ENCODE measurements at places on chromosomes 12 and 14.

DNA sequence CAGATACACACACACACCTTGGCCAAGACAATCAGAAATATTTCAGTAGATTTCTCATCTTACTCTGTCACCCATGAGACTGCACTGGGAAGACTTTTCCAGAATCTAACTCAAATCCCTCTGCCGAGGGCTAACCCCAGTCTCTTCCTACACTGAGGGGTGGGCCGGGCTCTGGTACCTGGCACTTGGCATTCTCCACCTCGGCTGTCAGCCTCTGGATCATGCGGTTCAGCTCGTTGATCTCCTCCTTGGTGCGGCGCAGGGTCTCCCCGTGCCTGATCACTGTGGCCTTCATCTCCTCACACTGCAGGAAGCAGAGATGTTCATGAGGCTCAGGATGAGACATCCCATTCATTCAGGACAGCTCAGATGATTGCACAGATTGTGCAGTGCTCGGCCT is 4.9 kb downstream of the KRT83 start:
- no peak for DNase-seq

DNA sequence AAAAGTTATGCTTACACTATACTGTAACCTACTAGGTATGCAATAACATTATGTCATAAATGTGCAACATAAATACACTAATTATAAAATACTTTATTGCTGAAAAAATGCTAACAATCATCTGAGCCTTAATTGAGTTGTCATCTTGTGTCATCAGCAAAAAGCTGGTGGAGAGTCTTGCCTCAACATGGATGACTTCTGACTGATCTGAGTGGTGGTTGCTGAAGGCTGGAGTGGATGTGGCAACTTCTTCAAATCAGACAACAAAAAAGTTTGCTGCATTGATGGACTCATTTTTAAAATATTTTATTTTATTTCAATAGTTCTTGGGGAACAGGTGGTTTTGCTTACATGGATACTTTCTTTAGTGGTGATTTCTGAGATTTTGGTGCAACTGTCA is 93.9 kb upstream of the AMN1 start:
- no peak for DNase-seq

DNA sequence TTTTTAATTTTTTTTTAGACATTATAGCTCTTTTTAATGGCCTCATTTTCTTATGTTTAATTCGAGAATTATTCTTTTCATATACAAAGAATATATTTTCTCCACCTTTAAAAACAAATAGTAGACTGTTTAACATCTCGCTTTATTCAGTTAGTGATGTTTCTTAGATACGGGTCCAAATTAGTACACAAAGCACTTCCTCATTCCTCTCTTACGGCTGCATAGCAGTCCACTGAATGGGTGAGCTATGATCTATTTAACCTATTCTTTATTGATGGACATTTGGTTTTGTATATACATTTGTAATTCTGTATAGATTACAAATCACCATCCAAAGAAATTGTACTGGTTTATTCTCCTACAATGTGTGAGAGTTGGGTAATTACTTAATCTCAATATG is 8.3 kb upstream of the GPR162 start:
- no peak for DNase-seq

DNA sequence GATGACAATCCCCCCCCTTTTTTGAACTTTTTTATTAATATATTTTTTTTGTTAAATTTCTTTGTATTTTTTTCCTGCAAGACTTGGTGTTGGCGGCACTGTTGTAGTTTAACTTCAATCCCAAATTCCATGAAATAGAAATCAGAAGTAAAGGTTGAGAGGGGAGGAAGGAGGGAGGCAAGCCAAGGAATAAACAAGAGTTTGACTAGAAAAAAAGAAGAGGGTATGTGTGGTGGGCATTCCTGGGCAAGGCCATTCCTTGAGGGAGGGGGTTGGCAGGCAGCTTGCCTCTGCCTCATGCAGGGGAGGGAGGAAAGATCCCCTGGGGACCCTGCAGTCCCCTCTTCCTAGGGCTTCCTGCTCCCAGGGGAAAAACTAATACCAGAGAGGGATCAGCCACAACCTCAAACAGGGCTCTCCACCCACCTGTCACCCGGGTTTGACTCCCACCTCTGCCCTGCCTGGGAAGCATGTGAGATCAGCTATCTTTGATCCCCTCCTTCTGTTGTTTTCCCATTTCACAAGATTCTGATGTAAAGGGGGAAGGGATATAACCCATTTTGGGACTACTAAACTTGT is 519 bp upstream of the AP1G2 start:
- DNase-seq = no peak

GRCh38 chr12:69241438-69242092 is 2.2 kb downstream of the CPSF6 start:
- DNase-seq = no peak

GRCh38 chr14:64467101-64467500 is 1.8 kb downstream of the AKAP5 start:
- no peak for DNase-seq

- DNase-seq = no peak
These were observed 133.5 kb downstream of the FOXN3 start for GRCh38 chr14:89283327-89284060.

- no peak for DNase-seq
These were observed 180.2 kb upstream of the MYL2 start for GRCh38 chr12:111100554-111100953.

DNA sequence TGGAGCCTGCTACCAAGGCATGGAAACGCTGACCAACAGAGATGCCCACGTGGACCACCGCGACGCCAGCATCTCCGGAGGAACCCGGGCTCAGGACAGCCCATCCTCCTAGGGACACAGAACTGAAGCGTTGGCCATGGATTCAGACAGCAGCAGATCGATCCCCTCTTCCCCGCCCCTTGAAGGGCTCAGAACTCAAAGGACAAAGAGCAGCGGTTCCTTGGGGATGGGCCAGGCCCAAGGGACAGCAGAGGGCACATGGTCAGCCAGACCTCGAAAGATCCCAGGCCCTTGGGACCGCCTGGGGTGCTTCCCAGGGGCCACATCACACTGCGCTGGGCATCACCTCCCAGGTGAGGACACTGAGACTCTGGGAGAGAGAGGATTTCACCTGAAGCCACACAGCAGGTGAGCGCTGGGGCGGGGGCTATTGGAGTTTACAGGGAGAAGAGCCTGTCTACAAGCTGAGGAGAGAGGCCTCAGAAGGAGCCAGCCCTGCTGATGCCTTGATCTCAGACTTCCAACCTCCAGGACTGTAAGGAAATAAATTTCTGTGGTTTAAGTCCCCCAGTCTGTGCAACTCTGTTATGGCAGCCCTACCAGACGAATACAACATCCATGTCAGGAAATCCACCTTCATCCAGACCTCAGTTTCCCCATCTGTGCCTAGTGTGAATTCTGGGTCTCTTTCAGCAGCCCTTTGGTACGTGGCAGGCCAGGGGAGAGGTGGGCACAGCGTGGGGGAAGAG is 49.4 kb downstream of the CCNK start:
- no peak for DNase-seq

DNA sequence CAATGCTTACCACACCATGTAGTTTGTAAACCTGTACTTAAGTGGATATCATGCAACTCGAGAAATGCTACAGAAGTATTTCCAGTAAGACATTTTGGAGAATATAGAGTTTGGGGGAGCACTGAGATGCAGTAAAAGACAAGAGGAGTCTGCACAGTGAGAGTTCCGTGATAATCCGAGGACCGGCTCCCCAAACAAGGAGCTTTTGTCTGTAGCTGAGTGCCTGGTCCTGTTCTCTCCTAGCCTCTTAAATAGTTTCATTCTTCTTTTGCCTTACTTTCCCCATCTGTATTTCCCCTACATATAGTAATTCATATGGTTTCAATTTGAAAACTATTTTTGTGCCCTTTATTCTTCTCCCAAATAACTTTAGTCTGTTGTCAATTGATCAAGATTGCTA is 364.1 kb downstream of the EGLN3 start:
- no peak for DNase-seq

DNA sequence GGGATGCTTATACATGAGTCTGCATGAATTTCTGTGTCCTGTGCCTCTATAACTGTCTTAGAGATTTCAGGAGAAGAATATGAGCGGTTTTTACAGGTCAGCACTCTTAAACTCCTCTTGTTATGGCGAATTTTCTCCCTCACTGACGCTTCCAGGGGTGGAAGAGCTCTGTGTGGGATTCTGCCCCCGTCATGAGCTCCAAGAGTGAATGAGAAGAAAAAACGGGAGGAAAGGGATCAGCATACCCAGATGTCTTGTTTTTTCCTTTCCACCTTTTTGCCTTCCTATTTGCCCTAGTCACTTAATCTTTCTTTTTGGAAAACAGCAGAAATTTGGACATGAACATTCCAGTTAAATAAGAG is 651 bp downstream of the PFKM start:
- DNase-seq = no peak

DNA sequence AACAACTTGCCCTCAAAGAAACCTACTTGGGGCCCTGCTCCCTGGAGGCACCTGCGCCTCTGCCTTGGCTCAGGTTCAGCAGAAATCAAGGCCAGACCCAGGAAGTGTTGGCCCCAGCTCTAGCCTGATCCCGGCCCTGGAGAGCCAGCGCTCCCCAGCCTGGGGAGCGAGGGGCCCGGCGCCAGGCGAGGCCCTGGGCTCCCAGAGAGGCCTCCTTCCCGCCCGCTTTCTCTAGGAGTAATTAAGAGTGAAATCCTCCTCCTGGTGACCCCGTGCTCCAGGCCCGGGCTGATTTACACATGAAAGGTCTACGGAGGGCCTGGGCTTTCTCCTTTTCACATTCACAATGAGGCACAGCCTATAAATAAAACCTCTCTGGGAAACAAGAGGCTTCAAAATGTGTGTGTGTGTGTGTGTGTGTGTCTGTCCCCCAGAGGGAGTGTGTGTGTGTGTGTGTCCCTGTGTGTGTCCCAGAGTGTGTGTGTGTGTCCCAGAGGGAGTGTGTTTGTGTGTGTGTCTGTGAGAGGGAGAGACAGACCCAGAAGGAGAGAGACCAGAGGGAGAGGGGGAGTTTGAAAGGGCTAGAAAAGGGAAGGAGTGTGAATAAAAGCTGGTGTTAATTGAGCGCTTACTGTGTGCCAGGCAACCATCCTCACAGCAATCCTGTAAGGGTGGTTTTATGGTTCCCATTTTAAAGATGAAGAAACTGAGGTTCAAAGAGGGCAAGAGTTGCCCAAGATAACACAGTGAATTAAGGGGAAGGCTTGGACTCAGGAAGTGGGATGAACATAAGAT is 23.8 kb upstream of the COX6A1 start:
- DNase-seq = no peak

GRCh38 chr12:6684609-6685008 is 4.6 kb downstream of the ZNF384 start:
- peak; percentile 40 for DNase-seq

GRCh38 chr12:80170915-80171314 is 71.6 kb downstream of the OTOGL start:
- no peak for DNase-seq

Measured in CD4-positive, alpha-beta T cell treated with Interferon alpha-2 for 1 hour (primary cell).